Activated CD8-positive, alpha-beta memory T cell treated with anti-CD3 and anti-CD28 coated beads for 48 hours (primary cell): ENCODE measurements at places on chromosomes 11 and 22.

- DNase-seq = no peak
Measured at GRCh38 chr11:108734283-108734682, 69.4 kb downstream of the DDX10 start.

GRCh38 chr11:96036863-96037262, 113.0 kb upstream of the MTMR2 start:
- no peak for DNase-seq

DNA sequence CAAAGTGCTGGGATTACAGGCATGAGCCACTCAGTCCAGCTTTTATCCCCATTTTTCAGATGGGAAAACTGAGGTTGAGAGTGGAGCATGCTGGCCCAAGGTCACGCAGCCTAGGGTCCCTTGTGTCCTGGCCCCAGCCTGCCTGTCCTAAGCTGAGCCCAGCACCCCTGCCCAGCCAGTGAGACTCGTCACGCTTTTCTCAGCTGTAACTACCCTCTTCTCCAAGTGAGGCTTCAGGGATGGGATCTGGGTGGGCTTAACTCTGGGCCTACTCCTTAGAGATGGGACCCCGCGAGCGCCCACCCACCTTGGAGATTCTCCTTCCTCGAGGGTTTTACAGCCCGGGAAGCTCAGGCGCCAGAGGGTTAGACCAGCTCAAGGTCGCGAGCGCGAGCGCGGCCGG, 390 bp upstream of the TMEM151A start:
- DNase-seq = no peak

- no peak for DNase-seq
Measured at GRCh38 chr11:2471804-2472096, 26.9 kb downstream of the KCNQ1 start.

- no peak for DNase-seq
Measured at GRCh38 chr22:24304062-24304675, 33.5 kb downstream of the SPECC1L start.

DNA sequence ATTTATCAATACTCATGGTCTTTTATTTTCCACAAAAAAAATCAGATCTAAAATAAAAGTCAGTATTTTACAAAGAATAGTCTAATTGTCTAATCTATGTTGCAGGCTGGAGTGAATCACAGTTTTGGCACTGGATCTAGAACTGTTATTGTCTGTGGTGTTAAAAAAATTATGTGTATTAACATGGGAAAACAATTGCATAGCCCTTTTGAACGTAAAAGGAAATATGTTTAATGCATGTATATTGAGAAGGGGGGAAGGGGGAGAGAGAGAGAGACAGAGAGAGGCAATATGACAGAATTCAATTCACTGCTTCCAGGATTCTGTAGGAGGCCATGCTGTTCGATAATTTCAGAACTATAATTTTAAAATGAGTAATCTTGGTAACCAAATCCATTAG, 324.9 kb upstream of the CCDC90B start:
- DNase-seq = no peak

GRCh38 chr11:76334826-76335389, 46.0 kb downstream of the THAP12 start:
- DNase-seq = no peak

DNA sequence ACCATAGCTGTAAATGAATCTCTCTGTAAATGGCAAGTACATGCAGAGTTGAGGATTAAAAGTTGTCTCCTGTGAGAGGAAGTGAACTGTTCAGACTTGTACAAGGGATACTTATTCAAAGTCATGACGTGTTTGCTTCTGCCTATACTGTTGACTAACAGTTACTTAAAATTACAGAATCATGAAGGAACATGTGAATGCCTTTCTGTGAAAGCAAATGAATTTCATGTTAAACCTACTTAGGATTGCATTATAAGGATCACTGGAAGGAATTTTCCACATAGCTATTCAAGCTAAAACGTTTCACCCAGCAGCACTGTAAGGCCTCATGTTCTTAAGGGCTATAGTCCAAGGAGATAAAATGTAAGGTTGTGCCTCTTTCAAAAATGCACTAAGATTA, 93.4 kb upstream of the BIRC3 start:
- DNase-seq = no peak

- no peak for DNase-seq
Measured at GRCh38 chr11:96038046-96038445, 114.1 kb upstream of the MTMR2 start.
